Left ventricle myocardium inferior (tissue), 1 donor: ENCODE measurements at places on chromosomes 6 and 20.

GRCh38 chr20:31759836-31760518 is 20.9 kb downstream of the TPX2 start:
- no peak for DNase-seq

DNA sequence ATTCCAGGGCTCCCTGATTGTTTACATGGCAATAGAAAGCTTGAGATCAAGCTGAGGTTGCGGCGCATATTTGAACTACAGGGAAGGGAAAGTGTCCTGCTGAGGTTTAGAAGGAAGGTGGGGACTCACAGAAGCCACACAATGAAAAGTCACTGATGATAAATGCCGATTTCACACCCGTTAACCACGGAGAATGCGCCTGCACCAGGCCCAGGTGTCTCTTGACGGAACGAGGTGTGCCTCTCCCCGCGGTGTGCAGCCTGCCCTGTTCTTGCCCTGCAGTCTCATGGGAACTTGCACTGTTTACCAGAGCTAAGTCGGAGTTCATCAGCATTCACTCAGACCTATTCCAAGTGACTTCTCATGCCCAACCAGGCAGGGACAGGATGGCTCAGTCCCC is 90.3 kb downstream of the LY86 start:
- DNase-seq: no peak

DNA sequence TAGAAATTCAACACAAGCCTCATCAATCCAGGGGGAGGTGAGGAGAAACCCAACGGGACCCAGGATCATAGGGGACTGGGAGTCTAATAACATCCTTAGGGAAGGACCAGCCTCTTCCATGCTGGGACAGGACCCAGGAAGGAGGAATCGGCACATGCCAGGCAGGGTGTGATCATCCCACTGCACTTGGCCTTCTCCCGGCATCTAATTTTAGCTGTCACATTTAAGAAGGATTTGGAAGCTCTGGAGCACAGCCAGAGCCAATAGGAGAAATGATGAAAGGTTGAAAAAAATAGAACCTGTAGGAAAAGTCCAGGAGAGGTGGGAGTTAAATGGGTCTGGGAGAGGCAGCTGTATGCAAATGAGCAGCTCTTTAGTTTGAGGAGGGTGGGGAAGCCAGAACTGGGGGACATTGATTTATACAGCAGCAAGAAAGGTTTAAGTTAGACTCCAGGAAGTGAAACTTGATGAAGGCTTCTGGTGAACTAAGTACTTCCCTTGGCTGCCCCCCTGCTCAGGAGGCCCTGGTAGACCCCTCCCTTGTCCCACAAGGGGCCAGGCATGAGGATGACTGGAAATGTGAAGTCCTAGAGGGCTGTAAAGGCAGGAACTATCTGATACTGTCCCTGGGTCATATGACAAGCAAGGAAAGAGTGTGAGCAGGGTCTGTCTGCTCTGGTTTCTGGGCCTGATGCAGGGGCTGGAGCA is 260.3 kb downstream of the LRFN2 start:
- no peak for DNase-seq

- no peak for DNase-seq
These were observed 86.9 kb downstream of the MLIP start for GRCh38 chr6:54198134-54198533.

- DNase-seq: no peak
These were observed 33.7 kb upstream of the MEI4 start for GRCh38 chr6:77619114-77619513.

- DNase-seq: no peak
These were observed 136.4 kb upstream of the JARID2 start for GRCh38 chr6:15109338-15110090.

DNA sequence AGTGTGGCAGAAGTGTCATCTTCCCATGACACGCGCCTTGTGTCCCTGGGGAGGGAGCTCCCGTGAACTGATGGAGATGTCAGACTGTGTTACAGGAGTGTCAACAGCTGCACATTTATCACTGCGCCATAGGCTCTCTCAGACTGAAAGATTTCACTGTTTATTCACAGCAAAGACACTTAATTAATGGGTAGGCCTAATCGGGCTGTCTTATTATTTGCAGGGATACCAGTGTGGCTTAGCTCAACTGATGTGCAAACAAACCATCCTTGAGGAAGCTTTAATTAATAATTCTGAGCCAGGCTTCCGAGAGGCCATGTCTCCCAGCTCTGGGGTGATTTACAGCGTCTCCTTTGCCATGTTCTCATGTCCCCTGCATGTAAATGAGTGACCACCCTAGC is 771.0 kb downstream of the QKI start:
- no peak for DNase-seq

DNA sequence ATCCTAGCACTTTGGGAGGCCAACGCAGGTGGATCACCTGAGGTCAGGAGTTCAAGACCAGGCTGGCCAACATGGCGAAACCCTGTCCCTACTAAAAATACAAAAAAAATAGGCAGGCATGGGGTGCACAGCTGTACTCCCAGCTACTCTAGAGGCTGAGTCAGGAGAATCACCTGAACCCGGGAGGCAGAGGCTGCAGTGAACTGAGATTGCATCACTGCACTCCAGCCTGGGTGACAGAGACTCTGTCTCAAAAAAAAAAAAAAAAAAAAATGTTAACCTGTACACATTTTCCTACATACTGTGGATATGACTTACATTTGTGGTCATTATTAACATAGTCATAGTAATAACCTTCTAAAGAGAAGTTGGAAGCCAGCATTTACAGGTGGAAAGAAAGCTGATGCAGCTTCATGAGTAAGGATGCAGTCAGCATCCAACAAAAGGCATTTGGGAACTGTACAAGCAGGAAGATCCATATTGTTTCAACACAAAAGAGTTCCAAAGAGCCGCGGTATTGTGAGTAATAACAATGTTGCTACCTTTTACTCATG is 186.2 kb downstream of the GPX5 start:
- DNase-seq: no peak

- no peak for DNase-seq
These were observed 10.9 kb upstream of the E2F1 start for GRCh38 chr20:33697129-33697528.

DNA sequence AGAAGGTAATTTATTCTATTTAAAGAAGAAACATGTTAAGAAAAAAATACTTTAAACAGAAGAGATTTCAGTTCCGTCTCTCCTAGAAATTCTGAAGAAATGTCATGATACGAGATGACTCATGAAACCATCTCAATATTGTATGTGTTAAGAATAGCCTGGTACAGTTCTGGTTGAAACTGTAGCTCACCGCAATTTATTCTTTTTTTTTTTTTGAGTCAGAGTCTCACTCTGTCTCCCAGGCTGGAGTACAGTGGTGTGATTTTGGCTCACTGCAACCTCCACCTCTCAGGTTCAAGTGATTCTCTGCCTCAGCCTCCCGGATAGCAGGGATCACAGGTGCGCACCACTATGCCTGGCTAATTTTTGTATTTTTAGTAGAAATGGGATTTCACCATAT is 103.3 kb downstream of the ARHGAP18 start:
- DNase-seq: no peak

DNA sequence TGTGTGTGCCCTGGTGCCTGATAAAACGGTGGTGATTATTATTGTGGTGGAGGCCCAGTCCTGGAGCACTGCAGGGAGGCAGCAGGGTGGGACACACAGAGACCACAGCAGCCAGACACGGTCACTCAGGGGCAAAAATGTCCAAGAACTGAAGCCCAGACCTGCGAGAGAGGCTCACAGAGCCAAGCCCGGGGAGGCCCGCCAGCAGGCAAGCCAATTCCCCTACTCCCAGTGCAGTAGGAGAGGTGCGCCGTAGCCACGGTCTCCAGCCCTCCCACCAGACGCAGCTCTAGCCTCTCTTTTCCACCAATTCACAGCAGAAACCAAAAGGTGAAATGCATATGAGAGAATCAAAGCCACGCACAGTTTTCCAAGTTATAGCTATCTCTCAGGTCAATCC is 179.4 kb upstream of the TAB2 start:
- DNase-seq: peak; percentile 43

GRCh38 chr20:6115221-6115895 is 7.5 kb downstream of the FERMT1 start:
- DNase-seq: no peak

GRCh38 chr6:3432416-3432815 is 24.4 kb downstream of the SLC22A23 start:
- DNase-seq: no peak

GRCh38 chr20:58229198-58229798 is 845 bp upstream of the ANKRD60 start:
- no peak for DNase-seq

DNA sequence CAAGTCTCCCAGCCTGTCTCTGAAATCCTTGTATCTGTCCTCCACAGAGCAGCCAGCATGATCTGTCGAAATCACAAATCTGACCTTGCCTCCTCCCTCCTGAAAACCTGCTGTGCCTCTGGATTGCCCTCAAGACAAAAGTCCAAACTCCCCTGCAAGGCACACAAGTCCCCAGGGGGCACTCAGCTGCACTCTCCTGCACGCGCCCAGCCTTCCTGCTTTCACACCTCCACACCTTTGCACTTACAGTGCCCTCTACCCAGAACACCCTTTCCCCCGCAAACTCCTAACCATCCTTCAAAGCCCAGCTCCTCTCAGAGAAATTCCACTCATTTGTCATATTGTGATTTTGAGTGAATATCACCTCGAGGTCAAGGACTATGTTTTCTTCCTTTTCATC is 83.4 kb upstream of the TOP1 start:
- no peak for DNase-seq

- DNase-seq: no peak
These were observed 213.9 kb upstream of the STXBP5 start for GRCh38 chr6:146990284-146990683.

GRCh38 chr6:127641905-127642304 is 64.9 kb downstream of the C6orf58 start:
- no peak for DNase-seq

DNA sequence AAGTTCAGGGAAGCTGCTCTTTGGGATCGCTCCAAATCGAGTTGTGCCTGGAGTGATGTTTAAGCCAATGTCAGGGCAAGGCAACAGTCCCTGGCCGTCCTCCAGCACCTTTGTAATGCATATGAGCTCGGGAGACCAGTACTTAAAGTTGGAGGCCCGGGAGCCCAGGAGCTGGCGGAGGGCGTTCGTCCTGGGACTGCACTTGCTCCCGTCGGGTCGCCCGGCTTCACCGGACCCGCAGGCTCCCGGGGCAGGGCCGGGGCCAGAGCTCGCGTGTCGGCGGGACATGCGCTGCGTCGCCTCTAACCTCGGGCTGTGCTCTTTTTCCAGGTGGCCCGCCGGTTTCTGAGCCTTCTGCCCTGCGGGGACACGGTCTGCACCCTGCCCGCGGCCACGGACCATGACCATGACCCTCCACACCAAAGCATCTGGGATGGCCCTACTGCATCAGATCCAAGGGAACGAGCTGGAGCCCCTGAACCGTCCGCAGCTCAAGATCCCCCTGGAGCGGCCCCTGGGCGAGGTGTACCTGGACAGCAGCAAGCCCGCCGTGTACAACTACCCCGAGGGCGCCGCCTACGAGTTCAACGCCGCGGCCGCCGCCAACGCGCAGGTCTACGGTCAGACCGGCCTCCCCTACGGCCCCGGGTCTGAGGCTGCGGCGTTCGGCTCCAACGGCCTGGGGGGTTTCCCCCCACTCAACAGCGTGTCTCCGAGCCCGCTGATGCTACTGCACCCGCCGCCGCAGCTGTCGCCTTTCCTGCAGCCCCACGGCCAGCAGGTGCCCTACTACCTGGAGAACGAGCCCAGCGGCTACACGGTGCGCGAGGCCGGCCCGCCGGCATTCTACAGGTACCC is at the start of gene ESR1:
TSS of gene ESR1 (plus strand) at position 170 of the 858 bp plus-strand sequence. CDS start at position 401, 231 bp downstream.
- DNase-seq: peak; percentile 23

DNA sequence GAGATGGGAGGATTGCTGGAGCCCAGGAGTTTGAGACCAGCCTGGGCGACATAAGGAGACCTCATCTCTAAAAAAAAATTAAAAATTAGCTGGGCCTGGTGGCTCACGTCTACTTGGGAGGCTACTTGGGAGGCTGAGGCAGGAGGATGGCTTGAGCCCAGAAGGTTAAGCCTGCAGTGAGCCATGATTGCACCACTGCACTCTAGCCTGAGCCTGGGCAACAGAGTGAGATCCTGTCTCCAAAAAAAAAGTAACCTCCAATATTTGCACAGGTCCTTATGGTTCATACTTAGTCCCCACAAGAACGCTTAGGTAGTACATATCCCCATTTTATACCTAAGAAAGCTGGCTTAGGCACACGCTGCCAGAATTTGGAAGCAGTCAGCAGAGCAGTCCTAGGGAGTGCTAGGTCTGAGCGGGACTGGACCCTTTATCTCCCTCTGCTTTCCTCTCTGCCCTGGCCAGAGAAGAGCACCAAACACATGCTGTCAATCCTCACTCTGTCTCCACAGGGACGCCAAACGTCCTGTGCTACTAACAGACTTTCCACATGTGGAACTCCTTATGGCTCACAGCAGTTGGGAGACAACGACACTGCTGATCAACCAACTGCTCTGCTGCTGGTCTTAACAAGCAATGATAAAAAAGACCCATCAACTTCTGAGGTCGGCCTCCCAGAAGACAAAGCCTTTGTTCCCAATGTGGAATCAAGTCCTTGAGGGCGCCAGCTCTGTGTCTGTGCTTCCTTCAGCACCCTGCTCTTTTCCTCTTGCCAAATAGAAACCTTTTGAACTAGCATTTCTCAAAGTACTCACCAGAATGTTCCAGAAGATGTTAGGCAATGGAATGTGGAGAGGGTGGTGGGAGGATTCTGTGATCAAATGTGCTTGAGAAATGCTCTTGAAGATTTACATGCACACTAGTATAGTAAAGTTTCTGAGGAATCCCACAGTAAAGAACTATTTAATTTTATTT is 226.3 kb upstream of the DTNBP1 start:
- DNase-seq: no peak

GRCh38 chr20:58696411-58696961 is 3.9 kb downstream of the NPEPL1 start:
- peak; percentile 7 for DNase-seq

DNA sequence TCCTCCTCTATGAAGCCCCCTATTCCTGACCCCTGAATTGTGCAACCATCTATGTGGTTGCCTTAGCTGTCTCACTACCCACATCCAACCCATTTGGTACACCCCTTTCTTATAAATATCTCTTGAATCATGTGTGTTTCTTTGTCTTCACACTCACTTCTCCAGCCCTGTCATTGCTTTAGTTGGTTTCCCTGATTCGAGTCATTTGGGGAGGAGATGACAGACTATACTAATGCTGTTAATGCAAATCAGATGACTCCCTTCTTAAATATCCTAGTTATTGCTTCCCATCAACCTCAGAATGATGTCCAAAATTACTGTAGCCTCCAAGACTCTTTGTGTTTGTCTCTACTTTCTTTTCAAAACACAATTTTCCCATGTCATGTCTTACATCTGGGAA is 23.0 kb downstream of the SLC35D3 start:
- DNase-seq: no peak

DNA sequence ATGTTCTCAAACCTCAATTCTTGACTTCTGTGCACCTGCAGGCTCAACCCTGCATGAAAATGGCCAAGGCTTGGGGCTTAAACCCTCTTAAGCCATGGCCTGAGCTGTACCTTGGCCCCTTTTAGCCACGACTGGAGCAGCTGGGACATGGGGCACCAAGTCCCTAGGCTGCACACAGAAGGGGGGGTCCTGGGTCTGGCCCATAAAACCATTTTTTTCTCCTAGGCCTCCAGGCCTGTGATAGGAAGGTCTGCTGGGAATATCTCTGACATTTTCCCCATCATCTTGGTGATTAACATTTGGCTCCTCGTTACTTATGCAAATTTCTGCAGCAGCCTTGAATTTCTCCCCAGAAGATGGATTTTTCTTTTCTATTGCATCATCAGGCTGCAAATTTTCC is 119.4 kb upstream of the VGLL2 start:
- DNase-seq: no peak
